ENCODE measurements at places on chromosomes 2 and 18.

DNA sequence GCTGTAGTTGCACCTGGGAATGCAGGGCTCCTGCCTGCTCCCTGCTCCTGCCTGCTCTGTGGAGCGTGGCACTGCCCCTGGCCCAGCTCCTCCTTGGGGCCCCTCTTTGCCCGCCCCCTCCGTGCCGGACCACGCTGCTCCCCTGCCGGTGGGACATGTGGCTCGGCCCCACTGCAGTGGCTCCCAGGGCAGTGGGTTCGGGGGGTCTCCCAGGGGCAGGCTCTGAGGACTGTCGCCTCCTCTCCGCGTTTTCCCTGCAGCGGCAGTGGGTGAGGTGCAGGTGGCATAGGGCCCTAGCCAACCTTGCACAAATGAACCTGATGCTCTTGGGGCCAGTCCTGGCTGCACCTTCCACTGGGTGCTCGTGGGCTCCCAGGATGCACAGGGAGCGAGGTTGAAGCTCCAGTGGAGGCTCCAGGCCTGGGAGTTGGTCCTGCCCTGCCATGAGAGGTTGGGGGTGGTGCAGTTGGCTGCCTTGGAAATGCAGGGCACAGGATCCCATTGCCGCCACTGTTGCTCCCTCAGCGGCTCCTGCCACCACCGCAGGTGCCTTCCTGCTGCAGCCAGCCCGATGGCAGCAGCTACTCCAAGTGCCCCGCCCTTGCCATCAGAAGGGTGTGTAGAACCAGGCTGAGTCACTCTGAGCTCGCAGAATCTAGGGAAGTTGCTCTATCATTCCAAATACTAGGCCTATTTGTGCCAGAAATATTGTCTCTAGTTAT, 313.1 kb upstream of the SYT4 start:
- no peak for DNase-seq

DNA sequence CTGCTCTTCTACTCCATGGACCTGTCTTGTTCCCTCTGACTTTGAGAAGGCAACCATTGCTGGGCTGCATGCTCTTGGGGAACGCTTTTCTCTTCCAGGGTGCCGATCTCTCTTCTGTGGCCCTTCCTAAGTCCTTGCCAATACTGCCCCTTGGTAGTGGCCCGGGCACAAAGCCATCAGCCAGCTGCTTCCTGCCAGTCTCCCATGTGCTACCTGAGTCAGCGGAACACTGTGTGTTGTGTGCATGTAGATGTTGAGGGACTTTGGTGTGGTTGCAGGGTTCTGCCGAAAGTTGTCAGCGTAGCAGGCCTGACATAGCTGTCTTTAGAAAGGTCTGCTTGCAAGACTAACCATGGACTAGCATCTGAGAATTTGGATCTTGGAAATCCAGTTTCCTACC, 35.4 kb downstream of the MGAT5 start:
- no peak for DNase-seq

DNA sequence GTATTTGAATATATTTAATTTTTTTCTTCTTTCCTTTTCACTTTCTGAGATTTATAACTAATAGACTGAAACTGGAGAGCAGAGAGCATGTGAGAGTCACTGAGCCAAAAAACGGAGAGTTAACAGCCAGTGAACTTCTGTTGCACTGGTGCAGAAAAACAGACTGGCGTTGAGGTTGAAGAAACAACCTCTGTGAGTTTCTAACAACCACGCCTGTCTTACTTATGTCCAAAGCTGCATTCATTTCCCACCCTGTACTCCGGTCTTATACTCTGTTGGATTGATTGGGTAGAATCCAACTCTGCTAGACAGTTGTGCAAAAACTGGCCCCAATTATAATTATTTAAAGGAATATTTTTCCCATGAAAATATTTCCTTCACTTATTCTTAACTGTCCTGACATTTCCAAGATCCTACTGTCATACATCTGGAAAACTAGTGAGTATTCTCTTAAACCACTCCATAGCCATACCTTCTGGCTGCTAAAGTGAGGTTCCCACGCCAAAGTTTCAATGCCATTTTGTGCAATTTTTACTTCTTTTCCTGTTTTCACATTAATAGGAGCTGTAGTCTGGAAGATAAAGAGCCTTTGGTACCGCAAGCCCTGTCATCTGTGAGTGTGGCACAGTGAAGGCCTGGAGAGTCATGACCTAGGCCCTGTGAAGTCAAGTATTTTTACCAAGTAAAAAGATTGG, 9.4 kb downstream of the CYP1B1 start:
- no peak for DNase-seq

DNA sequence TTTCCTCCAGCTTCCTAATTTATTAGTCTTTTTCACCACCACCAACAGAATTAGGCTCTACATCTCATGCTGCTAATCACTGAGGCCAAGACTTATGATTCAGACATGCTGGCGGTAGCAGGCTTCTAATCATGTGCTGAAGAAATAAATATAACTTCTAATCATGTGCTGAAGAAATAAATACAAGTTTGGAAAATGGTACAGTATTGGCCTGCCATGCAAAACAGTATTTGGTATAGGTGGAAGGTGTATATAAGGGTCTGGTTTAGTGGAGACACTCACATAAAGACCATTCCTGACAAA, 240.7 kb downstream of the TGIF1 start:
- DNase-seq, result no peak

DNA sequence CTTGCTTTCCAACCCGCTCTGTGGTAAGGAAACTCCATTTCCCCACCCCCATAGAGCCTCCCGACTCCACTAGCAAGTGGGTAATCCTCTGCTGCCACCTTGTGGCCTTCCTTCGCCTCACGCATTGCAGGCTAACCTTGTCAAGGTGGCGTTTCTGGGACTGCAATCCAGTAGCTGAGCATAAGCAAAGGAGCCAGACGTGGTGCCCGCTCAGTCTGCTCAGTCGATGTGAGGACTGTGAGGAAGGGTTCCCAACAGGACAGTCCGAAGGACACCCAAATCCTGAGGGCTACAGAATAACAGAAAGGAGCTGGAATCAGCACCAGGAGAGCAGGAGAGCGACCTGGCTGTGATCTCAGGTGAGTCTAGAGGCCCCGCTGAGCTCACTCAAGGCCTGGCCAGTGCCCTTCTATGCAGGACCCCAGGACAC, 144.2 kb downstream of the SUCLG1 start:
- DNase-seq, result peak; percentile 15

- no peak for DNase-seq
Measured at GRCh38 chr18:23114171-23114881, 21.0 kb upstream of the CABLES1 start.

GRCh38 chr2:150413910-150414309, 73.6 kb downstream of the RND3 start:
- DNase-seq, result no peak

GRCh38 chr2:231482806-231483391, 18.6 kb upstream of the NCL start:
- DNase-seq, result peak; percentile 64

DNA sequence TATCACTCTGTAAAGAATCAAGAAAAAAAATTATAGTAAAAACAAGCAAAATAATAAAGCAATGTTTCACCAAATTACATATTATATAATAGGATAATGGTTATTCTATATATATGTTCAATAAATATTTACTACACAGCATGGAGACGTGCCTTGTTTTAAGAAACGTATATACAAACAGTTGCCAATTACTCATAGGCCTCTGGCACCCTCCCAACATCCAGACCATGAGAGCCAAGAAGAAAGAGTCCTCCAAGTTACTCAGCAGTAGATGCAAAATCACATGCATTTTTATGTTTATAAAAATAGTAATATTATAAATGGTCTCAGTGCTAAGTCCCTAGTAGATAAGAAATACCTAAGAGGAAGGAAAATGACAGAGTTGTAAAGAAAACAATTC, 64.8 kb downstream of the REV1 start:
- DNase-seq, result no peak

DNA sequence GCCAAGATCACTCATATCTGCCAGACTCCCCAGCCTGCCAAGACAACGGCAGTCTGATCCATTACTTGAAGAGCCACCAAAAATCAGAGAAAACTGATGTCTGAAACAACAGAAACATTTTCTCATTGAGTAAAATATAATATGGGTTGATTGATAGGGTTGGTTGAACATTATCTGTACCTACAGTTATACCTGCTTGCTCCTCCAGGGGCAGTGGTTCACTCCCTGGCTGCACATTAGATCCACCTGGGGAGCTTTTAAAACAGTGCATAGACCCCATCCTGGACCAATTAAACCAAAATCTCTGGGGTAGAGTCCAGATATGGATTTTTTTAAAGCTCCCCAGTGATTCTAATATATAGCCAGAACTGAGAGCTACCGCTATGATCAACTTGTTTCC, 43.6 kb upstream of the SLC14A2 start:
- no peak for DNase-seq

DNA sequence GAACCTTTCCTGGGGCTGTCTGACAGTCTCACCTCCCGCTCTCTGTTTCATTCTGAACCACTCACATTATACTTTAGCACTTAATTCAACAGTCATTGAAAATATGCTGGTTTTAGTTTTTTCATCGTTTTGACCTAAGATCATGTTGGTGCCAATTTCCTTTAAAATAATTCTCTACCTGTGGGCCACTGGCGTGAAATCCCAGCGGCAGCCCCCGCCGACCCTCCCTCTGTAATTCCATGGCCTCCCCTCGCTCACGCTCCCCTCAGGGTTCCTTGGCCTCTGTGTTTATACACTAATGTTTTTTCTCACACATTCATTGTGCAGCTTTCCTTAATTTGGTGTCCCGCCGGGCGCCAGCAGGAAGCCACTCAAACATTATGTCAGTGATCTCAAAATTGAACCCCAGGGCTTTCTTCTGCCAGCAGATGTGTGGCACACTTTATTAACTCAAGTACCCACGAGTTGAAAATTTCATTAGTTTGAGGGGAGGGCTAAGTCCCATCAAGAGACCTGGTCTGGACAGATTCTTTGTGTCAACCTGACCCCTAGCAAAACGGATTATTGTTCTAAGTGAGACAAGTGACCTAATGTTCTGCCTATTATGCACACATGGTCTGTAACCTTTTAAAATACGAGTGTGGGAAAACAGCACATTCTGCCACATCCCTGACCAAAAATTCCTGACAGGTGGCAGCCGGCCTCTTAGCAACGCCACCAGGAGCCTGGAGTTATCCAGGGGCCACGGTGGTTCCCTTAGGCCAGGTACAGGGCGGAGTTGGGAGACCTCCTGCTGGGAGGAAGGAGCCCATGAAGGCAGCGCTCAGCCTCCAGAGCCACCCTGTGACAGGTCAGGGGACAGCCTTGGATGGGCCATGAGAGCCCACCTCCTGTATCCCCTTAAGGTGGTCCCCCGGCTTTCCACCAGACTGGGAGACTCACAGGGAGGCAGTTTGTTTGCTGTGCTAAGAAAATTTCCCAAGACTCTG, 53.1 kb downstream of the APOB start:
- DNase-seq, result no peak

DNA sequence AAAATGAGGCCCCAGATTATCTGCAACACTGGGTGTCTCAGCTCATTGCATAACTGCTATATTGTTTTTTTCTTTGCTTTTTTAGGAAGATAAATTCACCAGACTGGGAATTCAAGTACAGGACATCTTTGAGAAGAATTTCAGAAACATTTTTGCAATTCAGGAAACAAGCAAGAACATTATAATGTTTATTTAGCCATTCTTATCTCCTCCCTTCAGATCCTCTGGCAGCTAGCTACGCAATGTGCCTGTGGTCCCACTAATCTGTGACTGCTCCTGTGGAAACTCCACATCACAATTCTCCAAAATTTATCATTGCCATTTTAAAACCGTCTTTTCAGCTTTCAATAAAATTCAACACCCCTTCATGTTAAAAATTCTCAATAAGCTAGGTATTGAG, 126.8 kb downstream of the SP100 start:
- no peak for DNase-seq

DNA sequence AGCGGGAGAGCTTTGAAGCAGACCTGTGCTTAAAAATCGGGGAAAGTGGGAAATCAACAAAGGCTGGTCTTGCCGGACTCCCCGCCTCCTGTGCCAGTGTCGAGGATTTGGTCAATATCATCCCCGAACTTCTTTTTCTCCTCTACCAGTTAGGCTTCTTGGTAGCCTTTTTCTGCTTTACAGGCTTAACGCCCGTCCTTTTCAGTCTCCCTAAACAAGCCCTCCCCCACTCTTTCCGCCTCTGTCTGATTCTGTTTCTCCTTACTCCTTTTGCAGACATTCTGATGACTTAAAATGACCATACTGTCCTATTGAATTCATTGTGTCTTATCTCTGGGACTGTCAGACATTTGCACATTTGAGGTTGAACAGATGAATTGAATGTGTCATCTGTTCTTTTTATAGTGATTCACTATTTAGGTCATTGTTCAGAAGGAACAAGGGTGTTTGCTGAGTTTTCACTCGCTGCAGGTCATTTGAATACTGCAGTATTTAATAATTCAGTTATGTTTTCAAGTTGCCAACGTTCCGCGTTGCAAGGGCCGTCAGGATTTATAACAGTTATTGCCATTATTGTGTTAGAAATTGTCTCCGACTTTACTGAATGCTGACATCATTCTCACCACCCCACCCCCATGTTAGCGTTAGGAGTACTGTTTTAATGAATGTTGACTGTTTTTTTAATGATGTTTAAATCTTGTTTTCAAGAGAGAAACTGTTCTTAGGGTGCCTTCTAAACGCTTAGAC, 1.1 kb downstream of the ITGAV start:
- DNase-seq, result no peak

- no peak for DNase-seq
Measured at GRCh38 chr2:106175086-106175850, 18.8 kb downstream of the UXS1 start.

GRCh38 chr2:227479865-227480475, 8.0 kb downstream of the AGFG1 start:
- DNase-seq, result no peak

DNA sequence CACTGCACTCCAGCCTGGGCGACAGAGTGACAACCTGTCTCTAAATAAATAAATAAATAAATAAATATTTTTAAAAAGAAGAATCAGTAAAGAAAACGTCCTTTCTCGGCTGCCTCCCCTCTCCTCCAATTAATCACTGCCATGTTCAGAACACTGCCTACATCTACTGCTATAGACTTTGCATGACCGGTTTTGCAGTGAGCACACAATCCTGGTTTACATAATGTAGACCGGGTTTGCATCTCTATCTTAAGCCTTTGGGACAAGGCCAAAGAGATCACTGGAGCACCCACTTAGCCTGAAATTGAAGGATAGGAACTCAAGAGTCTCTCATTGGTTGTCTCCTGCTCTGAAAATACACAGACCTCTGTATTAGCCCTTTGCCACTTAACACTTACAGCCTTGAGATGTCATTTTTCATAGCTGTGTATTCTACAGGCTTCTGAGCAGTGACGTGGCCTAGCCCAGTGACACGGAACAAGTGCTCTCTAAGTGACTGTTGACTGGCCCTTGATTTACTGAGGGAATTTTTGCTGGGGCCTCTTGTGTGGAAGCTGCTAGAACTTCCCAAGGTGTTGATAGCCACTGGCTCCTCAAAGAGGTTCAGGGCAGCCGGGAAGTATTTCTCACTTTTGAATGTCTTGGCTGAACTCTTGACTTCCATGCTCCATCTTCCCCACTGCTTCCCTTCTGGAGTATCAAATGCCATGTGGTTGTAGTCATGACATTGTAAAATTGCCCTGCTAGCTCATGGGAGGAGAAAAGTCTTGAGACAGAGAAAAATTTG, 45.3 kb upstream of the CCBE1 start:
- DNase-seq, result no peak

Data from stimulated activated CD4-positive, alpha-beta T cell treated with anti-CD3 and anti-CD28 coated beads, Interleukin-15, amount 100 ng/mL, for 1 hour (primary cell).